ENCODE measurements at places on chromosomes 11 and 22.

- peak; percentile 79 for DNase-seq
Observed at GRCh38 chr11:61061081-61061826, 41.0 kb upstream of the CD5 start.

DNA sequence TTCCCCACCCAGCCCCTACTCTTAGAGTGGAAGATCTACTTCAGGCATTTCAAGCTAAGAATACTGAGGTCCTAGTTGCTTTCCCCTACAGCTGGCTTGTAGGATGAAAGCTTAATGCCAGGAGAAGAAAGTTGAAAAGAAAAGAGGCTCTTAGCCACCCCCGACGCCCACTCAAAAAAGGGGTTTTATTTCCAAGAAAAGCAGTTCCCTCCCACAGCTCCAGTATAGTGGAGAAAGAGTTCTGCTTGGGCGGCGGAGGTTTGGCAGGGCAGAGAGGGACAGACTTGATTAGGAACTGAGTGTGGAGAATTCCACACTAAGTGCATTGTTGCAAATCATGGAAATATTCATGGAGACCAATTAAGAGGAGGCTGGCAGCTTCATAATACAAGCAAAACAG lies 470.9 kb downstream of the ETS1 start:
- no peak for DNase-seq

DNA sequence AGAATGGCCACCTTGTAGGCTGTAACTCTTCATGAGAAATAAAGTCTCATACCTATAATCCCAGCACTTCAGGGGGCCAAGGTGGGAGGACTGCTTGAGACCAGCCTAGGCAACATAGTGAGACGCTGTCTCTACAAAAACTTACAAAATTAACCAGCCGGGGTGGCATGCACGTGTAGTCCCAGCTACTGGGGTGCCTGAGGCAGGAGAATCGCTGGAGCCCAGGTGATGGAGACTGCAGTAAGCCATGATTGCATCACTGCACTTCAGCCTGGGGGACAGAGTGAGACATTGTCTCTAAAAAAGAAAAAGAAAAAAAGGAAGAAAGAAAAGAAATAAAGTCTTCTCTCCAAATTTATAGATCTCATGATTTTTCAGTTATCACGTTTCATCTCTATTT lies 4.2 kb upstream of the SLCO2B1 start:
- DNase-seq: no peak

- DNase-seq: peak; percentile 78
Observed at GRCh38 chr11:96012086-96012824, 88.3 kb upstream of the MTMR2 start.
